NCI-H1092 (cell line): ENCODE measurements at places on chromosomes 13 and 19.

DNA sequence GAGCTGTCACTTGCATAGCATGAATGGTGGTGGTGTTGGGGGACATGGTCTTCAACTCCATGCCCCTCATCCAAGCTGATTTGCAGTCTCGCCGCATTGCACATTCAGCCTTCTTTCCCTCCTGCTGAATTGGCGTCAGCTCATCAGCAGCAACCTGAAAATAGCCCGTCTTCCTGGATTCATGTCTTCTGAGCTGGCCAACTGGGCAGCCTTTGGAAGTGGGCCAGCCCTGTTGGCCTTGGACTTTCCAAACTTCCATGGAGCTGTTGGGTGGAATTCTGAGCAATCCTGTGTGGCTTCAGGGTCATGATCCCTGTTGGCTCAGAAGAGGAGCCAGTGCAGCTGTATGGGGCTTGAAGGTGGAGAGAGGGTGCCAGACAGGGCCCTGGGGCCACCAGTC, 68.8 kb downstream of the ZNF536 start:
- DNase-seq, result no peak

DNA sequence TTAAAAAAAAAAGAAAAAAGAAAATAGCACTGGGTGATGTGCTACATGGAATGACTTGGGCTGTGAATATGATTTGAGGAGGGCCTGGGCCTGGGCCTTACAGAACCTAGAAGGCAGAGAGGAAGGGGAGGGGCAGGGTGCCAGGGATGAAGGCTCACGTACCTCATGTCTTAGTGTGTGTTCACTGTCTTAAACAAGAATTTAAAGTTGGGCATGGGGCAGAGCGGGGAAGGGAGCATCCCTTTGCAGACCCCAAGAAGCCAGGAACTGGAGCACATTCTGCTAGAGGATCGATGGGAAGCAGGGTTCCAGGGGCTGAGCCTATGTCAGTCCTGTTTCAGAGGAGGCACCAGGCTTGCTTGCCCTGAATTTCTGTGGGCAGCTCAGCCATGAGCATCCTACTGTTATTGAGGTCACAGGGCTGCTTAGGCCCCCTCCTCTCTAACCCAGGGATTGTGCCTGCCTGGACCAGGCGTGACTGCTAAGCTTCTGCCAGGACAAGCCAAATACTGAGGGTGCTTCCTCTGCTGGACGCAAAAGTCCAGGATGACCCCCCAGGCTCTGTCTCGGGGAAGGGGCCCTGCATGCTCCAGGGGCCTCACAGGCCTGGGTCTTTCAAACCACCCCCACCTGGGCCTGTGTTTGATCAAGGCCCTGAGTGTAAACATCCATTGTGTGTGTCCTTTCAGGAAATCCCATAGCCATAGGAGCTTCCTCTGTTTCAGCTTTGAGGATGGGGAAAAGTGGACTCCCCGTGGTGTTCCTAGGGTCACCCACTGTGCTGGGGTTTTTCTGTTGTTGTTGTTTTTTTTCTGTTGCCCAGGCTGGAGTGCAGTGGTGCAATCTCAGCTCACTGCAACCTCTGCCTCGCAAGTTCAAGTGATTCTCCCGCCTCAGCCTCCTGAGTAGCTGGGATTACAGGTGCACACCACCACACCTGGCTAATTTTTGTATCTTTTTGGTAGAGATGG, 4.8 kb downstream of the LSR start:
- no peak for DNase-seq

DNA sequence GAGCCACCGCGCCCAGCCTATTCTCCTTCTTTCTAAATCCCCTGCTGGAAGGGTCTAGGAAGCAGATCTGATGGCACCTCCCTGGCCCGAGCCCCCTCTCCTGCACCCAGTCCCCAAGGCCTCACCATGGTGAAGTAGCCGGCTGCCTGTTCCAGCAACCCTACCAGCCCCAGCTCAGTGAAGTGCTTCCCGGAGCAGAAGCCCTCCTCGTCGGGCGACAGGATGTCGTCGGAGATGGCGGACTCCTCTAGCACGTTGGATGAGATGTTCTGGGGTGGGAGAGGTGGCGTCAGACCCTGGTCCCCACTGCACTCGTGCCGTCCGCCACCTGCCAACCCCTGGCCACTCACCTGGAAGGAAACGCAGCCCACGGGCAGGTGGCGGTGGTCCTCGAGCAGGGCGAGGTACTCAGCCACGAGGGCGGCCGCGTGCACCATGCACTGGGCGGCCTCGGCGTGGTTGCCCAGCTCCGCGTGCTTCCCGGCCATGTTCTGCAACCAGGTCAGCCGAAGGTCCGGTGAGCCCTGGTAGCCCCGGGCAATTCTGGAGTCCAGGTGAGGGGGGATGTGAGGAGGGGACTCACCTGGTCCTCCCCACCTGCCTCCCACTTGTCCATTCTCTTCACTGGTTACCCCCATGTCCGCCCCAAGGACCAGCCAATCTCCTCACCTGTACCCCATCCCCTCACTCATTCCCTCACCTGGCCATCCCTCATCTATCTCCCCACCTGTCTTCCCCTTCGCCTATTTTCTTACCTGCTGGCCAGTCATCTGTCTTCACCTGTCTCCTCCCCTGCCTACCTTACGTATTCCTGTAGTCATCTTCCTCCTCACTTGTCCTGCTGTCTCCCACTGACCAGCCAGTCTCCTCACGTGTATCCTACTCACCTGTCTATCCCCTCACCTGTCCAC, 11.5 kb upstream of the KANK2 start:
- DNase-seq, result no peak

DNA sequence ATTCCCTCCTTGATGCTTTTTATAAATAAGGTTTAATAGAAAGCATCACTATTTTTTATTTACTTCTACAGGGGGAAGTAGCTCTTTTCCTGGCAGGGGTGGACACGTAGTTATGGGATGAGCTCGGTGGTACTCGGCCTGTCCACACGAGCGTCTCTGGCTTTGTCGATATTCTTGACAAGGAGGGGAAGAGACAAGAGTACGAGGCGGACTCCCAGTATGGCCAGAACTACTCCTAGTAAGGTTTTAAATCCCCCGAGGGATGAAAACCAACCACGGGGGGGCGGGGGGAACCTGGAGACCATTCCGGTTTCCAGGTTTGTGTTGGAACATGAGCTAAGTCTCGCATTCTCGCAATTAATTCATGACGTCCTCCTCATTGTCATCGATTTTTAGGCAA, 5.6 kb upstream of the BSG start:
- no peak for DNase-seq

- DNase-seq, result no peak
Observed at GRCh38 chr19:3575949-3576673, 3.4 kb downstream of the HMG20B start.

GRCh38 chr19:39935364-39935661, 879 bp upstream of the FCGBP start:
- no peak for DNase-seq

- no peak for DNase-seq
Observed at GRCh38 chr13:75637181-75637750, 1.1 kb downstream of the LMO7 start.

DNA sequence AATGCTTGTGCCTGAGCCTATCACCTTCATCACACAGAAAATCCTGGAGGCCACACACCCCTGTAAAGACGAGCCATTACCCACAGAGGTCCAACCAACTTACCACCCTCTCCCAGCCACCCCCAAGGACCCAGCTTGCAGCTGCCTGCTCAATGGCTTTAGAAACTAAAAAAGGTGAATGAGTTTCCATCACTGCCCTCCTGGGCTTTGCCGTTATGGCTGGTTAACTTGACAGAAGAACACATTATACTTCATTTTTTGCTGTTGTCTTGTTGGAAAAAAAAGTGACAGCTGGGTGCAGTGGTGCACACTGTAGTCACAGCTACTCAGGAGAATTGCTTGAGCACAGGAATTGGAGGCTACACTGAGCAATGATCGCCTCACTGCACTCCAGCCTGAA, 17.4 kb upstream of the FEM1A start:
- no peak for DNase-seq

DNA sequence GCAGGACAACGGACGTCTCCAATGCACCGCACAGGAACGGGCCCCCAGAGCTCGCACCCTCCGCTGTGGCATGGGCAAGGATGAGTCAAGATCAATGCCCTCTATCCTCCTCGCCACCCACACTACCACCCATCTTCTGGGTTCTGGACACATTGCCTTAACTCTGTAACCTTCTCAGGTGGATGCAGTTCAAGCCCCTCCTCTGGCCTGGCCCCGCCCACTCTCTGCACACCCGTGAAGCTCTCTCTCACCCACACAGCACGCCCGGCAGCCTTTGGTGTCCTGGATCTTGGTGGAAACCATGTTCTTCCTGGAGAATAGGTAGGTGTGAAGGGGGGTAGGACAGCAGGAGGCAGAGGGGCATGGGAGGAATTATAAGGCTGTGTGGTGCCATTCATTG, 20.7 kb downstream of the MAP4K1 start:
- DNase-seq, result no peak

GRCh38 chr13:109706015-109706715, 80.2 kb downstream of the IRS2 start:
- DNase-seq, result no peak

DNA sequence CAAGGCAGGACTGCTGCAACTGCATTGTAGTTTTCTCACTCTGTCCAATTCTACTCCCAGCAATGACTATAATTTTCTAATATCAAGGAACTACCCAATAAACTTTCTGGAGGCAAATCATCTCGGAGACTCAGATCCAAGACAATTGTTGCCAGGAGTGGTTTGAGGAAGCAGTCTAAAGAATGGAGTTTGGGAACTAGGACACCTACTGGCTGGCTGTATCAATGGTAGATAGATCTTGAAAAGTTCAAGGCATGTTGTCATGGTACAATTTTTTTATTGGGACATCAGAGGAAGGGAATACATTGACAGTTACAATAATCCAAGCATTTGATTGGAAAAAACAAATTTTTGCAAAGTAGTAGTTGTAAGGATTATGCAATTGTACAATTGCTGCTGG, 648.3 kb upstream of the SLITRK6 start:
- DNase-seq, result no peak

DNA sequence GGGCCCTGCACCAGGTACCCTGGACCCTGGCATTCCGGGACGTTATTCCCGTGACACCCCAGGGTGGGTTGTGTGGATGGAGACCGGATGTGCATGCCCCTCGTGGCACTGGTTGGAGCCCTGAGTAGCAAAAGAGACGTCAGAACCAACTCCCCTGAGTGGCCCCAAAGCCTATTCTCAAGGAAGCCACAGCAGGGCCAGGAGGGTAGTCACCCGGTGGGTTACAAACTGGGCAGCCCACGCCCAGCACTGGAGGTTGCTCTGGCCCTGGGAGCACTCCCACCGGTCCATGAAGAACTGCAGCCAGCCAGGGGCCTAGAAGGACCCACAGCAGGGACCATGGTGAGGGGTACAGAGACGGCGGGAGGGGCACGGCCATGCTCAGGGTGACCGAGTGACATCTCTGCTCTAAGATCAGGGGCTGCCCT, 7.5 kb downstream of the KLF16 start:
- DNase-seq, result no peak

DNA sequence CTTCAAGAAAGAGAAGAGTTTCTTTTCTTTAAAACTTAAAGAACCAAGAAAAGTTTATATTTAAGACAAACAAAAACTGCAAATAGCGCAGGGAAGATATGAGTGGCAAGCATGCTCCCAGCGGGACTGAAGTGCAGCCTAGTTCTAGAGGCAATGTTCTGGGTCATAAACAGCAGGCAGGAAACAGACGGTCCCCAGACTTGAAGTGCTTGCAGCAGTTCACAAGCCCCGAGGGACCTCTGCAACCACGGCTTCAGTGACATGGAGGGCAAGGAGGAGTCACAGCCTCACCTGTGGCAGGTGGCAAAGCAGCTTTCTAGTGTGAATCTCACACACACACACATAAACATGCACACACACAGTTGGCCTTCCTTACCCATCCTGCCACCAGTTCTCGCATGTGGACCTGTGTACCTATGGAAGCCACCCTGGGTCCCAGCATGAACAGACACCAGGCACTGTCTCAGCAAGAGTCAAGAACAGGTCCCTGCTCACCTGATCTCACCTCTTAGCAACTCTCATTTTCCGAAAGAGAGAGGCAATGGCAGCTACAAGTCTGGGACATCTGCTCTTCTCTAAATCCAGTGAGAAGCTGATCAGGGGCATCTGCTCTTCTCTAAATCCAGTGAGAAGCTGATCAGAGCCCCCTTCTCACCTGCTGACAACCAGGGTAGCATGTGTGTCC, 162.0 kb downstream of the EFNB2 start:
- peak; percentile 54 for DNase-seq

DNA sequence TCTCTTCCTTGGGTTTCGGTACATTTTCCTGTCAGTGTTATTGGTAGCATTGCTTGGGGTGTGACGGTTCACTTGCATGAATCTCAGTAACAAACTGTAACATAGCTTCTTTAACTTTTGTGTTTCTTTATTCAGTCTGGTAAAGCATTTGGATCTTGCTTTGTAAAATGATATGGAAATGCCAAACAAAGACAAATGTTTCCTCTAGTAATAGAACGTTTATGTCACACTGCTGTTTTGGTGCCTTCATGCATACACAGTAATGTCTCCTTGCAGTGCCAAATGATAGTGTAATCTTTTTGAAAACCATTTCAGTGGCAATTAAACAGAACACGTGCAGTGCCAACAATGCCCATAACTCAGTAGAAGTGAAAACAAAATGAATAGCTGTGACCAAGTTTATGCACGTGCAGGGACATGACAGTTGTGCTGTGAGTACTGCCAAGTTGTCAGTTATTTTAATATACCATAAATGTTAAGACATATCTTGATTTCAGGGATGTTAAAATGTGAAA, 110.8 kb downstream of the RXFP2 start:
- no peak for DNase-seq

- no peak for DNase-seq
Observed at GRCh38 chr13:22110368-22110767, 439.5 kb downstream of the FGF9 start.

DNA sequence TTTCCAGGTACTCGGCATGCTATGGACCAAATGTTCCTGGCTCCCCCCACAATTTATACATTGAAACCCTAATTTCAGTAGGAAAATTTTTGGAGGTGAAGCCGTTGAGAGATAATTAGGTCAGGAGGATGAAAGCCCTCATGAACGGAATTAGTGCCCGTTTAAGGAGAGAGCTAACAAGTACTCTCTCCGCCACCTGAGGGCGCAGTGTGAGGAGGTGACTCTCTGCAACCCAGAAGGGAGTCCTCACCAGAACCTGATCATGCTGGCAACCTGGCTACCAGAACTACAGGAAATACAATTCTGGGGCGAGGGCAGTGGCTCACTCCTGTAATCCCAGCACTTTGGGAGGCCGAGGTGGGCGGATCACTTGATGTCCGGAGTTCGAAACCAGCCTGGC, 397.8 kb downstream of the SLITRK5 start:
- no peak for DNase-seq

DNA sequence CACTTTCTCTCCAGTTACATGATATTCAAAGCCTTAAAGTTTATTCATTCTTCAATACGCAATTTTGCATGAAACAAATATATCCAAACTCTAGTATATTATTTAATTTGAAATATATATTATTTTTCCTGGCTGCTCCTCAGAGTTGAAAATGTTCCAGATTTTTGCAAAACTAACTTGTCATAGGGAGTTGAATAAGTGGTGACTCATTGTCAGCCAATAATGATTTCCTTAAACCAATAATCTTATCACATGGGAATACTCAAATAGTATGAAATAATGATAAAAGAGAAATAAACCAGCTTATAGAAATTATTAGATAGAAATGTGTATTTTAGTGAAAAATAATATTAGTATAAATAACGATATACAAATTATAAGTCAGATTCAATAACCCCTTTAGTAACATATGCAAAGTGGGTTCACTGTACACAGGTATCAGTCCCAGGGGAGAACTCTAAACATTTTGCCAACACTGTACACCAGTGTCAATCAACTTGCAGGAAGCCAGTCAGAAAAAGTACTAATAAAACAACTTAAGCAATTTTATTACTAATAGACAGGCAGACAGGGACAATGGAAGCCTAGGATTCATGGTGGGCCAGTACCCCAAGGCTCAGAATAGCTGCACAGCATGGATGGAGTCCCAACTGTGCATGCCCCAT, 222.6 kb upstream of the KLHL1 start:
- DNase-seq, result no peak
